ENCODE measurements at places on chromosomes 7 and 10. TPM values are rescaled to one million over a fixed set of nuclear protein-coding genes. Genes with fewer than 3 reads are reported as not detected.

AKR1C2 gene
- polyA plus RNA-seq: 52.3 TPM

GPRIN2 gene
- polyA plus RNA-seq: 21.8 TPM

ADCY1 gene
- polyA plus RNA-seq: 0.60 TPM

GOLGA7B gene
- polyA plus RNA-seq: 1.4 TPM

RASA4B gene
- 16.6 TPM for polyA plus RNA-seq

VGF gene
- not detected for polyA plus RNA-seq

ANKRD30A gene
- not detected for polyA plus RNA-seq

KCND2 gene
- polyA plus RNA-seq: not detected

CYP2C8 gene
- not detected for polyA plus RNA-seq

HOXA3 gene
- 10.3 TPM for polyA plus RNA-seq

HSPA12A gene
- polyA plus RNA-seq: 1.4 TPM

PON3 gene
- 2.1 TPM for polyA plus RNA-seq

EIF4H gene
- polyA plus RNA-seq: 224 TPM

CCDC146 gene
- 2.3 TPM for polyA plus RNA-seq

ACBD5 gene
- 22.2 TPM for polyA plus RNA-seq

MACC1 gene
- 1.4 TPM for polyA plus RNA-seq

PNLIP gene
- 4.2 TPM for polyA plus RNA-seq

SPDYE1 gene
- not detected for polyA plus RNA-seq

ITPRID1 gene
- 0.60 TPM for polyA plus RNA-seq

FLNC gene
- polyA plus RNA-seq: 5.4 TPM

SORCS1 gene
- polyA plus RNA-seq: not detected

HOXA5 gene
- polyA plus RNA-seq: 14.3 TPM

NXPH1 gene
- not detected for polyA plus RNA-seq

CCZ1B gene
- polyA plus RNA-seq: 35.8 TPM

DPYSL4 gene
- polyA plus RNA-seq: 0.71 TPM

H2BK1 gene
- polyA plus RNA-seq: not detected

UBN2 gene
- 1.2 TPM for polyA plus RNA-seq

TMEM26 gene
- polyA plus RNA-seq: under 0.01 TPM

SPDYE8 gene
- not detected for polyA plus RNA-seq

SP8 gene
- polyA plus RNA-seq: not detected

ZPBP gene
- polyA plus RNA-seq: not detected

LEP gene
- polyA plus RNA-seq: not detected

FOXI2 gene
- polyA plus RNA-seq: not detected

ENKUR gene
- polyA plus RNA-seq: under 0.01 TPM

CELF2 gene
- 12.6 TPM for polyA plus RNA-seq

CCL26 gene
- polyA plus RNA-seq: not detected

WIPF3 gene
- 0.60 TPM for polyA plus RNA-seq

FRMPD2 gene
- 0.09 TPM for polyA plus RNA-seq

ERVW-1 gene
- 0.03 TPM for polyA plus RNA-seq

C7orf57 gene
- not detected for polyA plus RNA-seq

LBX1 gene
- not detected for polyA plus RNA-seq

PPP1R17 gene
- polyA plus RNA-seq: not detected

SEMA3E gene
- polyA plus RNA-seq: under 0.01 TPM

SYCE1 gene
- 1.2 TPM for polyA plus RNA-seq

UCN3 gene
- polyA plus RNA-seq: not detected

FAM13C gene
- 2.6 TPM for polyA plus RNA-seq

PTN gene
- polyA plus RNA-seq: 4.4 TPM

AGR3 gene
- 216 TPM for polyA plus RNA-seq

CPED1 gene
- 2.2 TPM for polyA plus RNA-seq

CALCR gene
- polyA plus RNA-seq: not detected

TAS2R4 gene
- polyA plus RNA-seq: not detected

HOXA13 gene
- 17.1 TPM for polyA plus RNA-seq

PRKG1 gene
- polyA plus RNA-seq: 4.2 TPM

TLL2 gene
- polyA plus RNA-seq: not detected

Measured in sigmoid colon (tissue), 7 donors.